Endothelial cell of coronary artery (primary cell): ENCODE measurements at places on chromosomes 6 and 20. TPM values are rescaled to one million over a fixed set of nuclear protein-coding genes. Genes with fewer than 3 reads are reported as not detected.

Gene DCDC2
- total RNA-seq = not detected in 2 replicates

Gene MARCKS
- total RNA-seq = 121 and 170 TPM in 2 replicates

Gene ANKRD6
- total RNA-seq = 3.6 and 3.9 TPM in 2 replicates

Gene UNC93A
- total RNA-seq = not detected in 2 replicates

Gene PRKN
- 0.09 TPM in 2 replicates for total RNA-seq
